IMR-90 (cell line): ENCODE measurements at places on chromosomes 6 and 20. TPM values are rescaled to one million over a fixed set of nuclear protein-coding genes. Genes with fewer than 3 reads are reported as not detected.

- no peak overlapping the region for H3K4me3 ChIP-seq
- no peaks in the 10 kb centered on the region; the same call in 1 of the 2 replicates for H3K4me1 ChIP-seq
- H3K27ac ChIP-seq = no peak overlapping the region
- DNase-seq = no peak
- H3K36me3 ChIP-seq = no peaks in the 10 kb centered on the region
- no peaks in the 10 kb centered on the region for H3K27me3 ChIP-seq
These were observed 161.0 kb downstream of the AIG1 start for GRCh38 chr6:143221698-143222097.

DNA sequence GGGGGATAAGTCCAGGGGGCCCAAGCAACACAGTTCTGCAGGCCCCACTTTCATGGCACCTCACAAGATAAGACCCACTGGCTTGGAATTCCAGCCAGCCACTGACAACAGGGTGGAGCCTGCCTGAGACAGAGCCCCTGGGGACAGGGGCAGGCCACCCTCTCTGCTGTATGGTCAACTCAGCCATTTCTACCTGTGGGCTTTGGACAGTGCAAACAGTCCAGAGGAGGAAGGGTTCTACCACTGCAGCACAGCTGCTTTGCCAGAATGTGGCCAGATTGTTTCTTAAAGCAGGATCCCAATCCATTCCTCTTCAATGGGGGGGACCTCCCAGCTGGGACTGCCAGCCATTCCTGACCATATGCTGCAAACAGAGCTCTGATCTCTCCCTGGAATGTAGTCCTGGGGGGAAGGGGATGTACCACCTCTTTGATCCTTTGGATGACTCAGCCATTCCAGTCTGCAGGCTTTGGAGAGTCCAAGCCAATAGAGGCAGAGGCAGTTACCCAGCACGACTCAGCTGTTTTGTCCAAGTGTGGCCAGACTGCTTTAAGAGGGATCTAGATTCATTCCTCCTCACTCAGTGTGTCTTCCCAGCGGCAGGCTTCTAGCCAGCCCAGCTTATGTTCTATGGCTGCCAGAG lies 842.2 kb downstream of the EPHA7 start:
- no peaks in the 10 kb centered on the region for H3K27me3 ChIP-seq
- 0 out of 2 replicates have a peak, but pooled peaks cover 2% of the 10 kb centered on the region for H3K4me1 ChIP-seq
- no peaks in the 10 kb centered on the region for H3K36me3 ChIP-seq
- DNase-seq = peak; percentile 50
- no peak overlapping the region for H3K27ac ChIP-seq

DNA sequence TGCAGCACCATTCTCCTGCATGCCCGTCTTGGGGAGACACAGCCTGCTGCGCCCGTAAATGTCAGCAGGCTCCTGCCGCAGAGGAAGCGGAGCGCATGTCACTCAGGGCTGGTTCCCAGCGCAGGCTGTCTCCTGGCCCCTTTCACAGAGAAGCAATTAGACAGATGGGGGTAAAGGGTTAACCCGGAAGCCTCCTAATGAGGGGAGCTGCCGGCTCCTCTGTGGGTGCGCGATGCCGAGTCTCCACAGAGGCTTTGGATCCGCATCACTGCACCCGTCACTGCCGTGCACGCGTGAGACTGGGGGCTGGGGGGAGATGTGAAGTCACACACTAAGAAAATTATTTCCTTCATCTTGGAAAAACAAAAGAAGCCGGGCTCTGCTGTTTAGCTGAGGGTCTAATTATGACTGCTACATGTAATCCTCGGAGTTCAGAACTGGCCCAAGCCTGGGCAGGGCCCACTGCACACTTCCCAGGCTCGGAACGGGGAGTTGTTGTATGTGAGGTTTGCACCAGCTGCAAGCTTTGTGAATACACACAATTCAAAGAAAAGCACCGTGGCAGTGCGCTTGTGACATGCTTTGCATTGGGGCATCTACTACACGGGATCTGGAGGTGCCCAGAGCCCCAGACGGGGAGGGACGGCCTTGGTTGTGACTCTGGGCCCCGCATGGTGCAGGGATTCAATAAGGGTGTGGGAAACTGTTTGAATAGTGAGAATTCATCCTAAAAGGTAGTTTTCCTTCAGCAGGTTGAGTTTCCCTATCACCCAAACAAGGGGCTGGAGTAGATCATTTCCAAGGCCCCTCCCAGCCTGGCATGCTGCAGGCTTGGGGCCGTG lies 331.6 kb downstream of the TAF4 start:
- no peak overlapping the region for H3K27ac ChIP-seq

DNA sequence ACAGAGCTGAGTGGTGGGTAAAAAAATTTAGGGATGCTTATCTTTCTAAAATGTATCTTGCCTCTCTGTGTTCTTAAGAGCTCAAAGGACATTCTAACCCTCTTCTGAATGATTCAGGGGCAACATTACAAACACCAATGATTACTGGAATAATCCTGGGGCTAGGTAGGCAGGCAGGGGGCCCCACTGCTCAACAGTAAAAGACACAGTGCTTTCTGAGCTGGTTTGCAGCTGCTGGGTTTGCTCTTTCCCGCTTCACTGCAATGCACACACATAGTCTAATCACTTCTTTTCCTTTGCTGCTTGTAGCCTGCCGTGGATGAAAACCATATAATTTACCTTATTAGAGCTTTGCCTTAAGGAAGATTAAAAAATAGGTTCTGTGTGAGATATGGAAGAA lies 23.9 kb downstream of the CLDN20 start:
- H3K36me3 ChIP-seq = peaks cover 13% of the 10 kb centered on the region
- H3K4me3 ChIP-seq = no peak overlapping the region
- no peaks in the 10 kb centered on the region for H3K4me1 ChIP-seq
- H3K27me3 ChIP-seq = no peaks in the 10 kb centered on the region
- DNase-seq = no peak
- H3K27ac ChIP-seq = no peak overlapping the region

- H3K27me3 ChIP-seq = no peaks in the 10 kb centered on the region
- no peak for DNase-seq
- no peak overlapping the region for H3K27ac ChIP-seq
These were observed 127.4 kb upstream of the GRIK2 start for GRCh38 chr6:101266063-101266462.

- H3K27ac ChIP-seq = no peak overlapping the region
- H3K4me3 ChIP-seq = no peak overlapping the region
- no peaks in the 10 kb centered on the region for H3K4me1 ChIP-seq
- no peak for DNase-seq
- H3K36me3 ChIP-seq = no peaks in the 10 kb centered on the region
- H3K27me3 ChIP-seq = 0 out of 2 replicates have a peak, but pooled peaks cover 1% of the 10 kb centered on the region
These were observed 4.5 kb upstream of the DEFB126 start for GRCh38 chr20:137668-138490.

DNA sequence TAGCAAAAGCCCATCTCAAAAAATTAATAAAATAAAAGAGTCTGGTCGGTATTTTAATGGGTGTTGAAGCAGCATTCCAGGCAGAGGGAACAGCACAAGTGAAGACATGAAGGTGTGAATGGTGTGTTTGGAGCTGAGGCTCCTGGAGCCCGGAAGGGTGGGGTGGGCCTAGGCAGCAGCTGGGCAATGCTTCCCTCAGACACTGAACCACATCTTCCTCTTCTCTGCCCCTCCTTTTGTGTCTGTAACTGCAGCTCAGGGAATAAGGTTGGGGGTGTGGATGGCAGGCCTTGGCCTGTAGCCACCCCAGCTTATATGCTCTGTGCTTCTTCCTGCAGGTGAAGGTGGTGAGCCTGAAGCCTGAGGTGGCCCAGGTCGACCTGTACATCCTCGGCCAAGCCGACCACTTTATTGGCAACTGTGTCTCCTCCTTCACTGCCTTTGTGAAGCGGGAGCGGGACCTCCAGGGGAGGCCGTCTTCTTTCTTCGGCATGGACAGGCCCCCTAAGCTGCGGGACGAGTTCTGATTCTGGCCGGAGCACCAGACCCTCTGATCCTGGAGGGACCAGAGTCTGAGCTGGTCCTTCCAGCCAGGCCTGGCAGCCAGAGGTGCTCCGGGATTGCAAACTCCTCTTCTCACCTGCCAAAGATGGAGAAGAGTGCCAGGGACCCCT lies 26.6 kb downstream of the POFUT1 start:
- H3K4me3 ChIP-seq = no peak overlapping the region
- H3K27me3 ChIP-seq = no peaks in the 10 kb centered on the region
- H3K36me3 ChIP-seq = peaks cover 44% of the 10 kb centered on the region
- peaks cover 2% of the 10 kb centered on the region; the same call in 1 of the 2 replicates for H3K4me1 ChIP-seq
- no peak for DNase-seq

DNA sequence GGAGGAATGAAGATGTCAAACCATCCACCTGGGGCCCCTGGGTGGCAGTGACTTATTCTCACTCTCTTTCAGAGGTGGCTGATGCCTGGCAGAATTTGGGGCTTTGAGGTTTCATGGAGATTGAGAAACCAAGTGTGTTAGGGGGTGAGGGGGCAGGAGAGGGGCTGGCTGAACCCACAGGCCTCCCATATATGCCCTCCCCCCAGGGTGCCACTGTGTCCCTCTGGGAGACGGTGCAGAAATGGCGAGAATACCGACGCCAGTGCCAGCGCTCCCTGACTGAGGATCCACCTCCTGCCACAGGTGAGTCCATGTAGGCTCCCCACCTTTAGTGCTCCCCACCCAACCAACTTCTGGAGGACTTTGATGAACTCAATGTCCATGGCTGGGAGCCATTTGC lies 7.6 kb downstream of the GLP1R start:
- no peak overlapping the region for H3K4me3 ChIP-seq
- no peaks in the 10 kb centered on the region for H3K36me3 ChIP-seq
- DNase-seq = no peak
- H3K27me3 ChIP-seq = peaks cover 10% of the 10 kb centered on the region
- H3K27ac ChIP-seq = no peak overlapping the region

DNA sequence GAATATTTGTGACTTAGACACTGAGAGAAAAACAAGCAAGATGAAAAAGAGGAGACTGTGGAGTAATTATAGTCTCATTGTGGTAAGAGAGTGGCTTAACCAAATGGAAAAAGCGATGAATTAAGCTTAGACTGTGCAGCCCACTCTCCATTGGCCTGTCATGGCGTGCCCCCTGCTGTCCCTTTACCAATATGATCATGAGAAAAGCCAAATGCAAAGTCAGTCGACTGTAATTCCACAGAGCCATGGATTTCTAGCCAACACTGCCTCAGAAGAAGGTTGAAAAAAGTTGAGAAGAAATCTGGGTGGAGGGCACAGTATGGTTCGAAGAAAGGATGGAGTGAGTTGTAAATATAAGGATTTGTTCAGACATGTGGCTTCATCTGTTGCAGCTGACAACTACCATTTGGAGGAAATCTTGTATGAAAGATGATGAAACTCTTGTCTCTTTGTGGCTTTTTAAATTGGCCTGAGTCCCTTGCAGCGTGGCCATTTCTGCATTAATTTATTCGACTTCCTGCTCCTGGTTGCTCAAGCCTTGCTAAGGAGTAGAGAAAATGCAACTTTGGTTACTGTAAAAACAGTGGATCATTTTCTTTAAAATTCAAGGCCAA lies 251.4 kb downstream of the DOK5 start:
- H3K27me3 ChIP-seq = no peaks in the 10 kb centered on the region
- H3K27ac ChIP-seq = no peak overlapping the region
- H3K36me3 ChIP-seq = no peaks in the 10 kb centered on the region
- no peak overlapping the region for H3K4me3 ChIP-seq

GRCh38 chr6:5338177-5338960 lies 77.1 kb downstream of the FARS2 start:
- H3K27me3 ChIP-seq = no peaks in the 10 kb centered on the region
- no peak for DNase-seq
- no peaks in the 10 kb centered on the region; the same call in 1 of the 2 replicates for H3K4me1 ChIP-seq
- no peak overlapping the region for H3K27ac ChIP-seq
- no peak overlapping the region for H3K4me3 ChIP-seq
- H3K36me3 ChIP-seq = no peaks in the 10 kb centered on the region

DNA sequence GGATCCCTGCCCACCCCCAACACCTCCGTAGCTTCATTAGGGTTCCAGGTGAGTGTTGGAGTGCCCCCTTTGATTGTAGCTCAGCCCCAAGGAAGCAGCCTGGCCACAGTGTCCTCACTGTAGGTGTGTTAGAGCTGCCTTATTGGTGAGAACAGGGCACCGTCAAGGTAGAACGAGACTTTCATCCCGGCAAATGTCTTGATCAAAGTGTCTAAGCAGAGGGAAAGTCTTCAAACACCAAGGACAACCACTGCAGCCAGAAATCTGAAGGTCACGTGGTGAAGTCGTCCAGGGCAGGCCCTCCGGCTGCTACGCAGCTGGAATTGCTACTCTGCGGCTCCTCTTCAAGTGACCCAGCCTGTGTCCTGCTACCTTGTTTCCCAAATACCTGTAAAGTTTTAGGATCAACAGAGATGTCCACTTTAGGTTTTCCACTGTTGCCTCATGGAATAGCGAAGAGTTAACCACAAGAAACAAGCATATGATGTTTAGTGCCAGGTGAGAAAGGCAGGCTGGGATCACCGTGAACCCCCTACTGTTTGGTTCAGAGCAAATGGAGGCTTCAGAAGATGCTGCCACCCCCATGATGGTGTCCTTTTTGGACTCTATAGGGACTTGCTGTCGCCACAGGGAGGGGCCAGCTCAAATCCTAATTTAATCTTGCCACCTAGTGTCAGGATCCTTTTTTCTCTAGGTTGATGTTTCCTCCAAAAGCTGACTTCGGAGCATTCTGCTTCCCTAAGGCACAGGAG lies 1.7 kb upstream of the DLL1 start:
- DNase-seq = no peak
- no peak overlapping the region for H3K27ac ChIP-seq
- H3K4me1 ChIP-seq = peaks cover 4% of the 10 kb centered on the region; the same call in 1 of the 2 replicates
- H3K4me3 ChIP-seq = no peak overlapping the region

DNA sequence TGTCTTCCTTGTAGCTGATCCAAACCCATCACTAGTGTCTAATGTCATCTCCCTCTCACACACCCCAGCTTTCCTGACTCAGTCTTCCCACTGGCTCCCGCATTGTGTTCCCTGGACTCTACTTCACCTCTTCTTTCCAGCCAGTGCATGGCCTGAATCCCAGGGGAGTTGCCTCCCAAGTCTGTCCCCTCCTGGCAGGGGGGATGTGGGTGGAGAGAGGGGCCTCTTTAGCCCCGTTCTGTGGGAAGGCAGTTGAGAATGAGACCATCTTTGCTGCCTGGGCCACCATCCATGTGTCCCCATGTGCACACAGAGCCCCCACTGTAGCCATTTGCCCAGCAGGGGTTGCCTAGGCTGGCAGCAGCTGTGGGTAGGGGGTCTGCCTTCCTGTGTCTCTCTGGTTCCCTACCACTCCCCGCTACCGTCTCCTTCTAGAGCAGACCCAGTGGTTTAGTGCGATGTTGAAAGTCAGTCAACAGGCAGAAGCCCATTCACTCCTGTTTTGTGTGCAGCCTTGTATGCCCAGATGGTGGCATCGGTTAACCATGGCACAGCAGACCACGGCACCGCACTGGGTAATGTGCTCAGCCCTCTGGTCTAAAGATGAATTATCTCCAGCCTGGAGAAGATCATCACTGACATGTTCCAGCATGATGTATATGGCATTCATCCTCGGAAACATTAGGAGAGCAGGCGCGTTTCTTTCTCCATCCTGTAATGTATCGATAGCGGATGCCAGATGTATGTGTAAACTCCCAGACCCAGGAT lies 178.8 kb upstream of the SNX9 start:
- H3K27me3 ChIP-seq = no peaks in the 10 kb centered on the region
- DNase-seq = no peak
- H3K4me3 ChIP-seq = no peak overlapping the region
- H3K36me3 ChIP-seq = no peaks in the 10 kb centered on the region
- H3K27ac ChIP-seq = no peak overlapping the region
- H3K4me1 ChIP-seq = no peaks in the 10 kb centered on the region

GRCh38 chr6:142356201-142356883 lies 54.5 kb downstream of the ADGRG6 start:
- peak overlapping the region; percentile 56; the same call in 1 of the 2 replicates for H3K27ac ChIP-seq
- no peaks in the 10 kb centered on the region for H3K27me3 ChIP-seq
- peak; percentile 50 for DNase-seq

DEF6 gene
- polyA plus RNA-seq = 4.1 and 4.2 TPM in 2 replicates

THBS2 gene
- polyA plus RNA-seq = 97.3 and 106 TPM in 2 replicates

PRR18 gene
- polyA plus RNA-seq = not detected in 2 replicates

LY6G6F gene
- polyA plus RNA-seq = not detected in 2 replicates

MYCT1 gene
- polyA plus RNA-seq = 0.79 and 0.89 TPM in 2 replicates

HLA-DMB gene
- 0.19 and 0.20 TPM in 2 replicates for polyA plus RNA-seq
